Mucosa of descending colon (tissue), 3 donors: ENCODE measurements at places on chromosomes 12 and 14. TPM values are rescaled to one million over a fixed set of nuclear protein-coding genes. Genes with fewer than 3 reads are reported as not detected.

Gene ANKRD33
- not detected for total RNA-seq

Gene NANOG
- total RNA-seq = 0.64 TPM

DNA sequence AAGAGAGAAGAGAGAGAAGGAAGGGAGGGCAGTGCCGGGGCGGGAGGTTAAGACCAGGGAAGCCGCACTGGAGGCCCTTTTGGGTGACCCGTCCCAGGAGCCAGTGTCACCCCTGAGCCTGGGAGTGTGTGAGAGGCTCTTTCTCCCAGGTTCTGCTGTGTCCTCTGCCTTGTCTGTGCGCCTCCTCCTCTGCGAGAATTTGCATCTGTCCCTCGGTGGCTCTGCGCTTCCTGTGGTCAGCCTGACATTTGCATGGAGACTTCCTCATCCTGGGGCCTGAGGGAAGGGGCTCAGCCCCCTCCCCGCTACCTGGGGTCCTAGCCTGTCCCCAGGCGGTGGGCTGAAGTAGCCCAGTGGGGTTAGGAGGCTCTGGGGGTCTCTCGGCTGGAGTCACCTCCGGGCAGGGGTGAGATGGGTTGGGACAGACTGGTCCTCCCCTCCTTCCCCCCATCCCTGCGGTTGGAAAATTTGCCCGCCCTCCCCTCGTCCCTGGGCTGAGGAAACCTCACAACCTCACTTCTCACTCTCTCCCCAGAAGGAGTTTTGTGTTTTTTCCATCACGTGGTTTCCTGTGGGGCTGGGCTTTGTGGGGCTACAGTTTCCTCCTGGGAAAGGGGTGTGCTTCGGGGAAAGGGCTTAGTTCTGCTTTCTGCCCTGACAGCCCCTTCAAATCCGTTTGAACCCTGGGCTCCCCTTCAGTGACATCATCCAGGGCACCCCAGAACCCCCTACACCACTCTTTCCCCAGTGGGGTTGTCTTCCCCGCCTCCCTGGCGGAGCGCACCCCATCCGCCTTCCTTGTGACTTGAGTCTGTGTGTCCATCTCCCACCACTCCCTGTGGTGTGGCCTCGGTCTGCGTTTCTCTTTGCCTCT lies 2.5 kb downstream of the PTPN6 start:
- DNase-seq = peak; percentile 66

Gene TOX4
- 78.4 TPM for total RNA-seq

Gene ADAM21
- total RNA-seq = not detected

Gene FOXG1
- total RNA-seq = not detected

DNA sequence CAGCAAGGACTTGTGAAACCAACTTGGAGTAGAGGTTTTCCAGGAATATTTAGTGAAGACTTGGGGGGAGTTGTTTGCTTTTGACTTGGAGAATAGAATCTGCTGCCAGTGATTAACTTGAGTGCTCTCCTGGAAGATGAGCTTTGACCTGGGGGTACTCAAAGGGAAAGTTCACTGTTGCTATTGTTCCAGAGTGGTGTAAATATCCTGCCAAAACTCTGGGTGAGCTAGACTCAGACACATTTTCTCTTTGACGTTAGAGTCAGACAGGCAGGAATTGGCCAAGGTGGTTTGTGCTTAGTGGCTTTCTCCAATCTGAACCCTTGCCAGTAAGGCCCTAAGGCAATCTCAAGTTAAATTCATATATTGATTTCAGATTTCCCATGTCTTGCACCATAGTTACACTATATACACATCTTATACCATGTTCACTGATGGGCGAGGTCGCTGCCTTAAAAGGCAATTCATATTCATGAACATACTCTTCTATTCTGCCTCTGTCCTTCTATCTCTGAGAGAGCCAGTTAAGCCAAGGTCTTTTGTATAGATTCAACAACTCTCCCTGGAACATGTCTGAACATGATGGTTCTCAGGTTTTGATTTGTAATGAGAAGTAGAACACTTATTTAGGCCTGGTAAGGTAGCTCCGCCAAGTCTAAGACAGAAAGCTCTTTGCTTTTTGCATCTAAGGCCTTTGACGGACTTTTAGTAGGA lies 204.6 kb upstream of the SLC38A2 start:
- DNase-seq = no peak

GRCh38 chr14:37813732-37814131 lies 218.3 kb downstream of the TTC6 start:
- no peak for DNase-seq

DNA sequence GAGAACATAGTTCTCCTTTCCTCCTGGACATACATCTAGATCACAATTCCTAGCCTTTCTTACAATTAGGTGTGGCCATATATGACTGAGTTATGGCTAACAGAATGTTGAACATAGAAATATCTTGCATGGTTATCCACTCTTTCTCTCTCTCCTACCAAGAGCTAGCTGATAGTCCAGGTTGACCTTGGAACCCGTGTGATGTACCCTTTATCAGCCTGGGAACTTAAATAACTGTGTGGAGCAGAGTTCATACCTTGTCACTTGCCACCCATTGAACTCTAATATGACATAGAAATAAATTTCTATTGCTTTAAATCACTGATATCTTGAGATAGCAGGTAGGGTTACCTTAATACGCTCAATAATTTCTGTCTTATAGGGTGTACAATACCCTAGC lies 115.9 kb downstream of the TPH2 start:
- DNase-seq = no peak

- no peak for DNase-seq
Measured at GRCh38 chr12:31618228-31619025, 27.5 kb upstream of the DENND5B start.

- no peak for DNase-seq
Measured at GRCh38 chr12:61879229-61879628, 381.0 kb upstream of the USP15 start.

DNA sequence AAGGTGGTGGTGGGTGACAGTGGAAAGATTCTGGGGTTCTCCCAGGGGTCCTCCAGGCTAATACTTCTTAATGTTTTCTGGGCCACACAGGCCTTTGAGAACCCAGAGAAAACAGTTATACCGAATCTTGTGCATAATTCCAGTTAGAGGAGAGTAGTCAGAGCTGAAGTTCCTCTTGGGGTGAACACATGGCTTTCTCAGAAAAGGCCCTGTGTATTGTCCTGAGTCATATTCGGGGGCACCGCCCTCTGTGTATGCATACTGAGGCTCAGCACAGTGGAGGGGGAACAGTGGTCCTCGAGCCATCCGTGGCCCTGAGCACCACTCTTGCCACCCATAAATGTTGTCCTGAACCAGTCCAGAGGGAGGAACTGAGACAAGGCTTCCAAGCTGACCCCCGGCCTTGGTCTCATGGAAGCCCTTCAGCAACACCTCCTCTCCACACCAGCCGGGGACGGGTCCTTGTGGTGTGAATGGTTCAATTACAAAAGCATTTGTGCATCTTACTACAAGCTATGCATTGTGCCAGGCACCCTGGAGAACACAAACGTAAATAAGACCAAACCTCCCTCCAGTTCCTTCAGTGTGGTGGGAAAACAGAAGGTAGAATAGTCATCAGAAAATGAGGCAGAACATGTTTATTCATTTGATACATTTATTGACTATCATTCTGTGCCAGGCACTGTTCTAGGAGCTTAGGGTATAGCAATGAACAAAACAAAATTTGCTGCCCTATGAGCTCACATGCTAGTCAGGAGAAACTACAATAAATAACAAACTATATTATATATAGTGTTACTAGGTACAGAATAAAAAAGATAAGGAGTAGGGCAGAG lies 9.9 kb downstream of the DHRS2 start:
- DNase-seq = no peak

GRCh38 chr14:67539116-67539515 lies 6.0 kb downstream of the PLEKHH1 start:
- no peak for DNase-seq

Gene MYO1H
- total RNA-seq = not detected

Gene DAAM1
- 41.0 TPM for total RNA-seq

Gene PZP
- total RNA-seq = not detected
